Keratinocyte (primary cell): ENCODE measurements at places on chromosomes 2 and 18.

DNA sequence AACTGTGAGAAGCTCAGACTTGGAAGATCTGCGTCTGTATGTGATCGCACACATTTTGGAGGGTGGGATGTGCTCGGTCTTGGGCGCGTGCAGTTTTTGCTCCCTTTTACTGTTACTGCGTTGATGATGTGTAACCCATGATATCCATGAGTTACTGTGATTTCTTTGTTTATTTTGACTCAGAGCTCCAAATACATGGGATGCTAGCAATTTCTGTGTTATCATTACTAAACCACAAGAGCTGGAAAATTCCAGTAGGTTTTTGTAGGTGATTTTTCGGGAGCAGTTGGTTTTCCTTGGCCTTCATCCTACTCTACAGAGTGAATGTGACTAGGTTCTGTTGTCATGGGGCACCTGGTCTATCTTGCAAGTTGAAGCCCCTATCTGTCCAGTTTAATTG, 124.2 kb downstream of the AGAP1 start:
- no peak for DNase-seq

DNA sequence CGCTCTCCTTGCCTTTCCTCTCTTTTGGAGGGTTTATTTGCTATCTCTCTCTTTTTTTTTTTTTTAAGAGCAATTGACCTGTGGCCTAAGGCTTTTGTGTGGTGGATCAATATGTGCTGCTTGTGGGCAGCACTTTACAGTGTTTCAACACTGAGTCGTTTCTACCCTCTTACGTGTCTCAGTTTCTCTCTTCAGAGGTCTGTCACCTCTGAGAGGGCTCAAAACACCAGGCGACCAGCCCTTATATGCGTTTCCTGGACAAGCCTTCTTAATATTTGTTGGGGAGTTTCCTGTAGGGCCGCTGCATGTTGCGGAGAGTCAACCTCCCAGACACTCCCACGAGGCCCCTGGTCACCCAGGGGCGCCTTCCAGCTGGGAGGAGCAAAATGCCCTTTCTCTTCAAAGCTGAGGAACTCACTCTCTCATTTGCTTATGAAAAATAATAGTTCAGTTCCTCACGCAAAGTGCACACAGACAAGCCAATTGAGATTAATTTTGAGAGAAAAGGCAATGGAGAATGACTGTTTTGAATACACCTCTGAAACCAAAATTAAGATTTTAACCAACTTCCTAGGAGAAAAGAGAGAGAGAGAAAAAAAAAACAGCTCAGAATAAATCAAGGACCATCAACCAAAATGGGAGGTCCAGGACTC, 96.3 kb upstream of the B3GNT2 start:
- no peak for DNase-seq

DNA sequence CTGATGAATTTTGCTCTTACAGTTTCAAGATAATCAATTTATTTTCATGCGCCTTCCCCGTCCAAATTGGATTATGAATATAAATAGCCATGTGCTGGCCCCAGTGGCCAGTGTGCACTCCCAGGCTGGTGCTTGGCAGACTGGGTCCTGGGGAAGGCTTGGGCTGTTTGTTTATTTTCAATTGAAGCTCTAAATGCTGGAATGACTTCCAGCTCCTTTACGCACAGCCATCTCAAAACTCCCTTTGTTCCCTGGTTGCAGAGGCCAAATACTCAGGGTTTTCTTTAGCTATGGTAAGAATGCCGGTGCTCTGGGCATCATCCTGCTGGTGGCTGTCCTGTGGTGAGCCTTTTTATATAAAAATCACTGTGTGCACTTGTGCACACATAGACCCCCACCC, 131.5 kb downstream of the PRKCE start:
- no peak for DNase-seq

GRCh38 chr18:79497638-79498081, 101.9 kb downstream of the NFATC1 start:
- no peak for DNase-seq

DNA sequence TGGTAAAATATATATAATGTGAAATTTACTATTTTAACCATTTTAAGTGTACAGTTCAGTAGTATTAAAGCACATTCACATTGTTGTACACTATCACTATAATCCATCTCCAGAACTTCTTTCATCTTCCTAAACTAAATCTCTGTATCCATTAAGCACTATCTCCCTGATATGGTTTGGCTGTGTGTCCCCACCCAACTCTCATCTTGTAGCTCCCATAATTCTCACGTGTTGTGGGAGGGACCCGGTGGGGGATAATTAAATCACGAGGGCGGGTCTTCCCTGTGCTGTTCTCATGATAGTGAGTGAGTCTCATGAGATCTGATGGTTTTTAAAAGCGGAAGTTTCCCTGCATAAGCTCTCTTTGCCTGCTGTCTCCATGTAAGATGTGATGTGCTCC, 178.9 kb upstream of the NABP1 start:
- no peak for DNase-seq

GRCh38 chr2:16630463-16630862, 35.2 kb downstream of the CYRIA start:
- DNase-seq: no peak
